ENCODE measurements at places on chromosomes 1 and 21.

DNA sequence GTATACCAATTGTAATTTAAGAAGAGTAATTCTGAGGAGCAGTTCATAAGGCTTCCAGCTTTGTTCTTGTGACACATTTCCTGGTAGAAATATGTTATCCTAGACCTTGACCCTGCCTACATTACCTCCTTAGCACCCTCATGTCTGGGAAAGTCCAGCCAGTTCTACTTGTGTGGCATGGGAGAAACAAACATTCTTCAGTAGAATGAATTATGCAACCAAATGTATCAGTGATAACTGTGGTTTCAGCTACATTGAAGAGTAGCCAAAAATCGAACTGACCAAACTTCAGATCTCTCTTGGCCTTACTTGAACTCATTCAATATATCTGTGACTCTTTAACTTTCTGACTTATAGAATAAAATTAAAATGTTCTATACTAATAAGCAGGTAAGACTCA, 308.1 kb upstream of the LYPLAL1 start:
- DNase-seq = no peak

DNA sequence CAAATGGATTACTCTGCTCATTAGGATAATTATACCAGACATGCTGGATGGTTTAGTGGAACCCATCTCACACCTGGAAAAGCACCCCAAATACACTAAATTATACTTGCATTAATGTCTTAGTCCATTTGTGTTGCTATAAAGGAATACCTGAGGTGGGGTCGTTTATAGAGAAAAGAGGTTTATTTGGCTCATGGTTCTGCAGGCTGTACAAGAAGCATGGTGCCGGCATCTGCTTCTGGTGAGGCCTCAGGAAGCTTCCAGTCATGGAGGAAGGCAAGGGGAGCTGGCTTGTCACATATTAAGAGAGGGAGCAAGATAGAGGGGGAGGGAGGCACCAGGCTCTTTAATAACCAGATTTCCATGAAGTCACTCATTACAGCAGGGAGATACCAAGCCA, 95.6 kb downstream of the MT1HL1 start:
- no peak for DNase-seq

GRCh38 chr1:225684741-225685140, 31.8 kb upstream of the ENAH start:
- DNase-seq = no peak

DNA sequence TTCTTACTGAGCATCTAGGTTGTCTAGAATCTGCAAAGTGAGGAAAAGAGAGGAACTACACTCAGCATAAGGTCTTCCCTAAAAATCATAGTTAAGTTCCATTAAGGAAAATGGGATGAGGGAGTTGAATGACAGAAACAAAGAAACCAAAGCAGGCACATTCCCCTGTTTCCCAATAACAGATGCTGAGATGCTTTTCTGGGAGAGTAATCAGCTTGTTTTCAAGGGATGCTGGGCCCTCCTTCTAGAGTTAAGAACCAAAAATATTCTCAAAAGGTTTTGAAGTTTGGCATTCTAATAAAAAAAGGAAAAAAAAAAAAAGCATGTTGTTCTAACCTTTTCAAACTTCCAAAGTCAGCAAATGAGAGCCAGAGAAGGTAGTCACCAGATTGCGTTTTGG, 105.2 kb upstream of the ZNF648 start:
- DNase-seq = no peak

- no peak for DNase-seq
These were observed 81.7 kb upstream of the TSPAN2 start for GRCh38 chr1:115170961-115171392.

All from stimulated activated CD8-positive, alpha-beta memory T cell treated with anti-CD3 and anti-CD28 coated beads, Interleukin-4, amount 100 ng/mL, for 1 hour (primary cell).